ENCODE measurements at places on chromosomes 12 and 14.

DNA sequence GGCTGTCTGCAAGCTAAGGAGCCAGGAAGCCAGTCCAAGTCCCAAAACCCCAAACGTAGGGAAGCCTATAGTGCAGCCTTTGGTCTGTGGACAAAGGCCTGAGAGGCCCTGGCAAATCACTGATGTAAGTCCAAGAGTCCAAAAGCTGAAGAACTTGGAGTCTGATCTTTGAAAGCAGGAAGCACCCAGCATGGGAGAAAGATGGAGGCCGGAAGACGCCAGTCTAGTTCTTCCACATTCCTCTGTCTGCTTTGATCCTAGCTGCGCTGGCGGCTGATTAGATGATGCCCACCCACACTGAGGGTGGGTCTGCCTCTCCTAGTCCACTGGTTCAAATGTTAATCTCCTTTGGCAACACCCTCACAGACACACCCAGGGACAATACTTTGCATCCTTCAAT is 58.5 kb downstream of the CAPS2 start:
- DNase-seq = no peak

DNA sequence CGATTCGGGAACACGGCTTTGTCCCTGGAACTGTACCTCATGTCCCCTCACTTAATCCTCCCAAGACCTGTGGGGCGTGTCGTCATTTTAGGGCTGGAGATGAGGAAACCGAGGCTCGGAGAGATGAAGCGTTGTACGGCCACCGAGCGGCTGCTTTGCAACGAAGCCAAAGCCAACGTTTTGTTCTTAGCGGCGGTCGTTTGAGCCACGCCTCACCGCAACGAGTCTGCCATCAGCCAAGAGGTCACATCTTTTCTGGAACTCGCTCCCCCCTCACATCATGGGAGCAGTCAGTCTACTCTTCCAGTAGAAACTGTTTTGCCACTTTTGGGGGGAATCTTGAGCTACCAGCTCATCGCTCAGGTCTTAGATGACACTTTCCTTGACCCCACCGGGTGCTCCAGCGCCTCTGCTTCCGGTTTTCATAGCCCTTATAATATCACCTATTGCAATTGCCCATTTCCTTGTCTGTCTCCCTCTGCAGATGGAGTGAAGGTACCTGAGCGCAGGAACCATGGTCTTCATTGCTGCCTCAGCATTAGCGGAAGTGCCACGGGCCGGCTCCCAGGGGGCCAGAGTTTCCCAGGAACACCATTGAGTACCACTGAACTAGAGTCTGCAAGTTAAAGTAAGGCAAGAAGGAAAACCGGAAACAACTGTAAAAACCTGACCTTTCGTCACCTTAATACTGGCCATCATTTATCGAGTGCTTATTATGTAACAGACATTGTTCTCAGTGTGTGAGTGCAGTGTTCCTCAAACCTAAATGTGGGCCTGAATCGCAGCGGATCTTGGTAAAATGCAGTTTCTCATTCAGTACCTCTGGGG is 19.6 kb downstream of the NINJ2 start:
- no peak for DNase-seq

- DNase-seq = no peak
Observed at GRCh38 chr14:59439256-59439965, 25.8 kb downstream of the GPR135 start.

GRCh38 chr14:91774140-91775096 is 42.5 kb upstream of the CATSPERB start:
- DNase-seq = no peak

DNA sequence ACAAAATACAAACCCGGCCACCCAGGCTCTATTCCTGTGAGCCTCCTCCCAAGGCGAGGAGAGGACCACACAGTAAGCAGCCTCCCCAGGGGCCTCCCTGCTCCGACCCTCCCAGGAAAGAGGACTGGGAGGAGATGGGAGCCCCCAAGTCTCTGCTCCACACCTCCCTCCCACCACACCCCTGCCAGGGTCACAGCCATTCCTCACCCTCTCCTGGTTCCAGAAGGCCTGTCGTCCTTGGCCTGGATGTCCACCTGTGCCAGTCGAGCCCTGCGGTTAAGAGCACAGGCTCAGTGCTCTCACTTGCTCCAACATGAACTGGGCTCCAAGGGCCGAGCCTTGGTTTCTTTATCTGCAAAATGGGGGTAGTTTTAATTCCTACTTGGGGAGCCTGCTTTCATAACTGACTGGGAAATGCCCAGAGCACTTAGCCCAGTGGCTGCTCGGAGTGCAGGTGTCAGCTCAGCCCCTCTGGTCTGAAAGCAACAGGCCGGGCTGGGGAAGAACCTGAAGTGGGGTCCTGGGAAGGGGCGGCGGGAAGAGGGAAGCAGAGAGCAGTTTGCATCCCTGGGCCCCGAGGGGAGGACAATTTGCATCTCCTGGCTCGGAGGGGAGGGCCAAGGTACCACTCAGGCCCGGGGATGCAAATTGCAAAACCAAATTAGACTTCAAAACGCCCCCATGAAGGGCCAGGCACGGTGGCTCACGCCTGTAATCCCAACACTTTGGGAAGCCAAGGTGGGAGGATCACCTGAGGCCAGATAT is 23.6 kb downstream of the TCHP start:
- DNase-seq = no peak

DNA sequence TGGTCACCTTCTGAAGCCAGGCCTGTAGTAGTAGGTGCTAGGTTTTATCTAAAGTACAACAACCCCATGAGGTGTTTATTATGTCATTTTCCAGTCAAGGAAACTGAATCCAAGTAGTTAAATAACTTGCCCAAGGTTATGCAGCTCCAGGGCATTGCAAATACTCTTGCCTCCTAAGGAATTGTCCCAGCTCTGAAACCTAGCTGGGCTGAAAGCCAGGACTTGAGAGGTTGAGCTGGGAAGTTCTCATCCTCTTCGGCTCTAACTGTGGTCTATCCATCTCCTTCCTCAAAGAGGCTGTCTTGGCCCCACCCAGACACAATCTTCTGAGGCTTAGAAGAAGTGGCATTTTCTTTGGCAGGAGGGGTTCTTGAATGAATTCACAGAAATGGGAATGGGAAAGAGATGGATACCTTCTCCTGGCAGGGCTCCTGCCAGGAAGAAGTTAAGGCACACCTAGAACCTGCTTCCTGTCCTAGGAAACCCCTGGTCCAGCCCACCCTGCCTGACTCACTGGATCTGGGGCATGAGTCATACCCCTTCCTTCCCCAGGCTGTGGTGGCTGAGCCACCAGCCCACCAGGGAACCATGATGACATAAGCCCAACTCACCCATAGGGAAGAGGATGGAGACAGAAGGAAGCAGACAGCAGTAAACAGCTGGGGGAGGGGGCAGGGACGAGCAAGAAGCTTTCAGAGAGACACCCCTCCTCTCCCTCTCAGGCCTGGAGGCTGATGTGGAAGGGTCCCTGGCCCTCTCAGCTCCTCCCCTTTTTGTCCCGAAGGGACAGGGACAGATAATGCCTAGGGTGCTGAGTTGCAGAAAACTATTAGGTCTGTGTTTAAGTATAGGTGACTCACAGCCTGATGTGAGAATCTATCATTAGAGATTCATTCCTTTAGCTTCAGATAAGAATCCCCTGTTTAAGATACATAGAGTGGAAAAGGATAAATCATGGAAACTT is 2.1 kb upstream of the PLEK2 start:
- no peak for DNase-seq

GRCh38 chr12:66901138-66901932 is 222.5 kb upstream of the GRIP1 start:
- DNase-seq = no peak

All from esophagus squamous epithelium (tissue), 5 donors.